Suprapubic skin (tissue), 4 donors: ENCODE measurements at places on chromosomes 12 and 14.

- DNase-seq: no peak
Observed at GRCh38 chr12:5723071-5723470, 222.0 kb downstream of the ANO2 start.

DNA sequence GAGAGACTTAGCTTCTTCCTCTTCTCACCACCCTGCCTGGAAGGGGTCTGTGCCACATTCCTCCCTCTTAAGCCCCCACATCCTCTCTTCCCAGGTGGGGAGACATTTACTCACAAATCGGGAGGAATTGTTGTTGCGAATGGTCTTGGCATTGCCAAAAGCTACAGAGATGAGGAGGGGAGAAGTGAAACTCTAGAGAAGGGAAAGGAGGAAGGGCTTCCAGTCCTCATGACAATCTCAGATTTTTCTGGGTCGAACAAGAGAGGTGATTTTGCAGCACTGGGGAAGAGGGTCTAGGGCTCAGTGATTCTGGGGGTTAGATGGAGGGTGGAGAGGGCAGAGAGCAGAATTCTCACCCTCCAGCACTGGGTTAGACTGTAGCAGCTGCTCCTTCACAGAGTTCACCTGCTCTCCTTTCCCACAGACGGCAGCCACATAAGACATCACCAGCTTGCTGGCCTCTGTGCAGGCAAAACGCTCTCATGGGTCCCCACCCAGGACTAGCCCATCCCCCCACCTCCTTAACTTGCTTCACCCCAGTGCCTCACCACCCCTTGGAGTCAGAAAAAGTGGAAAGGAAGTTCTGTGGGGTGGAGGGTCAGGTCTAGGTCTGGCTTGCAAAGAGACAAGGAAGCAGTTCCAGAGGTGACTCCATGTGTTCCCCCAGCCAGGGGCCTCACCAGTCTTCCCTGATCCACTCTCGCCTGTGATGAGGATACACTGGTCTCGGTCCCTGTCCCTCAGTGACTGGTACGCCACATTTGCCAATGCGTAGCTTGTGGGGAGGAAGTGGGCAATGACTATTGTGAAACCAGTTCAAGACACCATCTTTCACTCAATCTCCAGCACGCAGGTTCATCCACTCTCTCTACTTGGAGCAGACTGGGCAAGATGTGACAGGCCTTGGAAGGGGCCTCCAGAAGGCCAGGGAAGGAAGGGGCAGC lies 2.7 kb downstream of the MYO1A start:
- DNase-seq: no peak

- no peak for DNase-seq
Observed at GRCh38 chr12:85617307-85618091, 218.7 kb downstream of the RASSF9 start.

DNA sequence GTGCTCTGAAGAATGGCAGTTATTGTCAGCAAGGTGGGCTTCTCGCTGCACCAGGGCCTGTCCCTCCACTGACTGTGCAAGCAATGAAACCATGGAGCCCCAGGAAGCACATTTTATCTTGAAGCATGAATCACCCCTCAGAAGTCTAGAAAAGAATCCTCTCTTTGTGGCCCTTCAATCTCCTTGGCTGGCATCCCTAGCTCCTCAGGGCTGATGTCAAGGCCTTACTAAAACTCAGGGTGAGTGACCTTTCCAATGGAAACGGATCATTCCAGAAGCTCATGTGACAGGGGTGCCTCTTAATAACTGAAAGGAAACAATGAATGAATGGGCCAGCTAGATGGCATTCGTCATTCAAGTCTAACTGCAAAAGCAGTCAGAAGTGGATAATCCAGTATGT lies 22.3 kb upstream of the PLEKHH1 start:
- no peak for DNase-seq

DNA sequence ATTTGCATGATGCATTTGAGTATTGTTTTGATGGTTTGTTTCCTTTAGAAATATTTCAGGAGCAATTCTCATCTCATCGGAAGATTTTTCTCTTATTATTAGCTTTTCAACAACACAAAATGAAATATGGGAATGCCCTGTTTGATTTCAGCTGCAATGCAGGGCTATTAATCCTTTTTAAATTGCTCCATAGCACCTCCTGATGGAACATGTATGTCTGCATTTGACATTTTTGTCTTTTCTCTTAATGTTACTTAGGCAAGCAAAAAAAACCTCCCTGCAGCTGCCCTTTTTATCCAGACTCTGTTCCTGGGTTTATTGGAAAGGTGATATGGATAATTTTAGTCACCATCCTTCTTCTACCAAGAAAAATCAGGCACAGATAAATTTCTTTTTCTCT lies 895.8 kb downstream of the RPS29 start:
- DNase-seq: no peak

- DNase-seq: no peak
Observed at GRCh38 chr12:110577864-110578693, 5.0 kb downstream of the PPTC7 start.

- DNase-seq: no peak
Observed at GRCh38 chr14:106277503-106277902, 751.1 kb downstream of the TMEM121 start.

GRCh38 chr12:132474237-132474741 lies 15.7 kb upstream of the FBRSL1 start:
- DNase-seq: no peak

DNA sequence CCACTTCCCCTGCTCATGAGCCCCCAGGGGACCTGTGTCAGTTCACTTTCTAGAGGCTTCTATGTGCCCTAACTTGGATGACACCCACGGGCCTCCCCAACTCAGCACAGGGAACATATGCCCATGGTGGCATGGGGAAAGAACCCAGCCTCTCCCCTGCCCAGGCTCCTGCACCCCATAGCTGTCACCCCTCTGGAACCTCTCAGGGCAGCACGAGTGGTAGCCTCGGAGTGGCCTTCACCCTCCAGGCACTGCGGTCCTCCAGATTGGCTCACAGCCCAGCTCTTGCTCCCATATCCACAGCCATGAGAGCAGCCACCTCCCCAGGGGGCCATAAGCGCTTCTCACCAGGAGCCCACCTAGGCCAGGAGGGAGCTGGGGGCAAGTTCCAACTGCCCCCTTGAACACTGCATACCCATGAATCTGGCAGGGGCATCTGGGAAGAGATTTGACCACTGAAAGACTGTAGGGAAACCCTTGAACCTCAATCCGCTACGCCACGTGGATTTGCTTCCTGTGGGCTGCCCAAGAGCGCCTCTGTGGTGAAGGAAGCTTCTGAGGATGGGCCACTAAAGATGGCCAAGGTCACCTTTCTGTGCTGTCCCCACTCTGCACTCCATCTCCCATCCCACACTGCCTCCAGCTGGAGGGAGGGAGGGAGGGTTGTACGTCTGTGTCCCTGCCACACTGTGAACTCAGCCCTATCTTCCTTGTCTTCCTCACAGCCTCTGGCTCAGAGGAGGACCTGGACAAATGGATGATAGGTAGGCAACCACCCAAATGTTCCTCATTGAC lies 11.9 kb downstream of the PLD4 start:
- no peak for DNase-seq

- DNase-seq: no peak
Observed at GRCh38 chr12:6294156-6295093, 16.1 kb upstream of the PLEKHG6 start.

GRCh38 chr12:67928621-67929383 lies 60.4 kb upstream of the IFNG-AS1 start:
- DNase-seq: no peak

DNA sequence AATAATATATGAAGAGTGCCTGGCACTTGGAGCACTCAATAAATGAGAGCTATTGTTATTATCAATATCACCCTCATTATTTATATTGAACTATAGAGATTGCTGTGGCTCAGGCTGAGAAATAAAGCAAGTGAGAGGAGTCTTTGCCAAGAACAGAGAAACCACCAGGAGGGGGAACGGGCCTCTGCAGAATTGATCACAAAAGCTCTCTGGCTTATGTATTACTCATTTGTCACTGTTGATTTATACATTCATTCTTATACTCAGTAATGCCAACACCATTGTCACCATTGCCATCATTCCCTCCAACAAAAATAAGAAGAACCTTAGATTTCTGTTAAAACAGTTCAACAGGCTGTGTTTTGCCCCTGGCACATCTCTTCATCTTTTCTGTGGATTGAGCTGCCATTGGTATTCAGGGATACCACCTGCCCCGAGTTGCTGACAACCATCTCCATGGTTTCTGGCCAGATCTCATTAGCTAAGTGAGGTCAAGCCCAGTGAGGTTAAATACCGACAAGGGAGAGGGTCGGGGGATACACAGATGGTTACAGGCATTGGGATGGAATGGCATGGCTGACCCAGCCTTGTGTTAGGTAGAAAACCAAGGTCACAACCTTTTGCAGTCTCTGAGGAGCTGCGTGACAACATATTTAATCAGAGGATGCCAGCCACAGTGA lies 21.8 kb upstream of the PCNX1 start:
- DNase-seq: no peak
